GM18507 (cell line): ENCODE measurements at places on chromosomes 12 and 14.
A peak's percentile ranks its signal among the peaks of the same experiment; 100 is the strongest.

- DNase-seq = no peak
Measured at GRCh38 chr14:92247341-92247740, 75.6 kb upstream of the SLC24A4 start.

DNA sequence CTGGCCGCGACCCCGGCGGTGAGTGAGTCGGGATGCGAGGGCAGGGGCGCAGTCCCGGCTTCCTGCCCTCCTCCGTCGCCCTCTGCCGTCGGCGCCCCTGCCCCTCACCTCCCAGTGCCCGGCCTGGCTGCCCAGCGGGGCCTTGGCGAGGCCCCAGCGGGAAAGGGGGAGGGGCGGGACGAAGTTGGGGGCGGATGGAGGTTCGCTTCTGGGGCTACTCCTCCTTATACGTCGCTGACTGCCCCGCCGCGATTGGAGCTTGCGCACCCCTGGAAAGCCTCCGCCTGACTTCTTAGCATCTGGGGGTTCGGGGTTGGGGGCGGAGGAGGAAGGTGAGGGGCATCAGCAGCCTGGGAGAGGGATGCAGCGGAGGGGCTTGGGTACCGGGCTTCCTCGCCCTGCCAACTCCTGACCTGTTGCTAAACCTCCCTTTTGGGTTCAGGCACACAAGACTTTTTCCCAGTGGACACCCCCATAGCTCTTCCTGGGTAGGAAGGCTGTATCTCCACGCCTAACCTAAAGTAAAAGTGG is 406 bp downstream of the TMEM263 start:
- DNase-seq = peak; percentile 28

DNA sequence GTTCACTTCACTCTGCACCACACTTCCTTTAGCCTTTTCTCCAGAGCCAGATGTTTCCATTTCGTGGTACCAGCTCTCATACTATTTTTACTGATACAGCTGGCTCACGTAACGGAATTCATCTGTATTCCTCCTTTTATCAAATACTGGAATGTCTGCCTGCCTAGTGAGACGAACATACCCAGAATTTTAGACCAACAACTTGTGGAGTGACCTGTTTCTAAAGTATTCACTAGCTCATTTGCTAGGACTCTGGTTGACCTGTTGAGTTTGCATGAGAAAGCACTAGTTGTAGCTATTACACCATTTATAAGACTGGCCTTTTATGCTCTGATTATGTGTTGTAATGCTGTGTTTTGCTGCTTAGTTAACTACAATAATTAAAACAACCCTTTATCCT is 22.6 kb downstream of the KCNA5 start:
- no peak for DNase-seq

GRCh38 chr14:32601906-32602305 is 272.8 kb downstream of the AKAP6 start:
- no peak for DNase-seq

DNA sequence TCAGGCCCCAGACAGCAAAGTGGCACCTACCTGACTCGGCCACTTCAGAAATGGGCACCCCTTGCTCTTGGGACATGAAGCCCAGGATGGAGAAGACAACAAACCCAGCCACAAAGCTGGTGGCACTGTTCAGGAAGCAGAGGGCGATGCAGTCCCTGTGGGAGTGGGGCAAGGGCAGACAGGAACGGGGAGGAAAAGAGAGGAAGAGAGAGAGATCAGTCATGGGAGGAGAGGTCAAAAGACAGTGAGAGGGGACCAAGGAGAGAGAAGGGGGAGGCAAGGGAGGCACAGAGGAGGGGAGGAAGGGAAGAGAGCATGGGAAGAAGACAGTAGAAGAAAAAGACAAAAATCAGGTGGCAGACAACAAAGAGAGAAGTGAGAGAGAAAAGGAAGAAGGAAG is 16.6 kb downstream of the SLC6A12 start:
- DNase-seq = no peak

- DNase-seq = no peak
Measured at GRCh38 chr12:115988212-115988611, 289.3 kb downstream of the MED13L start.

- no peak for DNase-seq
Measured at GRCh38 chr12:104577581-104577981, 120.8 kb downstream of the CHST11 start.

DNA sequence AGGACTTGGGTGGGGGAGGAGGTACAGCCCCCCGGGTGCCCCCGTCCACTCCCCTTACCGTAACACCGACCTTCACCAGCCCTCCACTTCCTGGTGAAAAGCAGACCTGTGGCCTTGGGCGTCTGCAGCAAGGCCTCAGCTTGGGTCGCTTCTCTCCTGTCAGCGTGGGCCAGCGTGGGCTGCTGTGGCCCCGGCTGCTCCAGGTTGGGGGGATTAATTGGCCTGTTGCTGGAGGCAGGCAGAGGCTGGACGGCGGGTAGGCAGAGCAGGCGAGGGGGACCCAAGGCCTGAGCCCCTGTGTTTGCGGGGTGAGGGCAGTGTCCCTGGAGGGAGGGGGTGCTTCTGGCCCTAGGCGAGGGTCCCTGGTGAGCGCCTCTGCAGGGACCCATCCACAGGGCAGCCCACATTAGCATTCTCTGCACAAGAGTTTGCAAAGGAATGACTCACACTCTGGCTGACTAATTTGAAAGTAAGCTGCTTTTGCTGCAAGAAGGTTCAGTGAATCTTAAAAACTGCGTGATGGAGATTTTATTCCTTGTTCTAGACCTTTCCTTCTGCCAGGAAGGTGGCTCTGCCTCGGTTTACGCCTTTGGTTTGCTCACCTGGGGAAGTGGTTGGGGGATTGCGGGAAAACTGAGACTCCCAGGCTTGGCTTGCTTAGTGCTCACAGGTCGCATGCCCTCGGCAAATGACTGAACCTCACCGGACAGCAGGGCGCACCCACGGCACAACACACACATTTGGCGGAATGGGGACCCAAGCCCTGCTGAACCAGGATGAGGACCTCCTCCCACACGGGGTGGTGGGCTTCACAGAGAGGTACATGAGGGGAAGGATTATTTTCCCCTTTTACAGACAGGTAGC is 37.9 kb upstream of the DLK1 start:
- no peak for DNase-seq

GRCh38 chr14:71713016-71713415 is 219.2 kb upstream of the RGS6 start:
- no peak for DNase-seq

DNA sequence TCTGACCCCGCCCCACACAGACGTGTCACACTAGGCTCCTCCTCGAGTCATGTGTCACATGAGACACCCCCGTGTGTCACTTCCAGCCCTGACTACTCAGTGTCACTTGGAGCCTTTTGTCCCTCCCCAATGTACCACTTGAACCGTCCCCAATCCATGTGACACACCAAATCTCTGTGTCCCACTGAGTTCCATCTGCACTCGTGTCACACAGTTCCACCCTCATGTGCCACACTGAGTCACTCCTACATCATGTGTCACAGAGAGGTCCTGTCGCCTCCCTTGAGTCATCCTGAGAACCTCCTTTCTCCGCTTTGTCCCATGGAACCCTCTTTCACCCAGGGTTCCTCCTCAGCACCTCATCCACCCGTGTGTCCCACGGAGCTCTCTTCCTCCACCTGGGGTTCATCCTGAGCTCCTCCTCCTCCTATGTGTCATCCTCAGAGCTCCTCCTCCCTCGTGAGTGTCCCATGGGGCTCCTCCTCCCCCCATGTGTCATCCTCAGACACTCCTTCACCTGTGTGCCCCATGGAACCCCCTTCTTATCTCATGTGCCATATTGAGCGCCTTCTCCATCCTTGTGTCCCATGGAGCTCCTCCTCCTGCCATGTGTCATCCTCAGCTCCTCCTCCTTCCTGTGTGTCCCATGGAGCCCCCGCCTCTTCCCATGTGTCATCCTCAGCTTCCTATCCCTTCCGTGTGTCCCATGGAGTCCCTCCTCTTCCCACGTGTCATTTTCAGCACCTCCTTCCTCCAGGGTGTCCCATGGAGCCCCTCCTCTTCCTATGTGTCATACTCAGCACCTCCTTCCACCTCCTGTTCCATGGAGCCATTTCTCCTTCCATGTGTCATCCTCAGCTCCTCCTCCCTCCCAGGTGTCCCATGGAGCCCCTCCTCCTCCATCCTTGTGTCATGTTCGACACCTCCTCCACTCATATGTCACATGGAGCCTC is 32.0 kb downstream of the RTL1 start:
- no peak for DNase-seq

- DNase-seq = no peak
Measured at GRCh38 chr14:81366214-81366613, 33.9 kb downstream of the STON2 start.

DNA sequence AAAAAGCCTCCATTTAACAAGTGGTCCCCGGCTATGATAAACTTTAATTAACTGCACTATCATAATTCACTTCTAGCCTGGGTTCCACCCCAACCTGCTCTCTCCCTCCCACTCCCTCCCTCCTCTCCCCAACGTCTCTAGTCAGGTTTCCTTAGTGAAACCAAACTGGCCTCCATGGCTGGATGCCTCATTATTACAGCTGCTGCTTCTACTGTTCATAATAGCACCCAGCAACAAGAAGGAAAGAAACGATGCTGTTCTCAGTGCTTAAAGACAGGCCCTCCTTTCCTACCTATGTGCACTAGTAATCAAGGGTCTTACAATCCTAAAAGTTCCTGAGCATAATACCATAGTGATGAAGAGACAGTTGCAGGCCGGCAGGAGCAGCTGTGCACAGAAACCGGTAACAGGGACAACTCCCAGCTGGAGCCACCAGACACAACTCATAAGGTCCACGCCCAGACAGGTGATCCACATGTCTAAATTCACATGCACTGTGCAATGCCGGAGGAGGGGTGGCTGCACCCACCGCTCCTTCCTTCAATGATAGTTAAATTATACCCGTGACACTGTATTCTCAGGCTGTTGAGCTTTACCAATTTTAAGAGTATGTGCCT is 6.2 kb downstream of the IRF2BPL start:
- DNase-seq = no peak

- DNase-seq = no peak
Measured at GRCh38 chr12:108371801-108372344, 32.8 kb upstream of the CMKLR1 start.

DNA sequence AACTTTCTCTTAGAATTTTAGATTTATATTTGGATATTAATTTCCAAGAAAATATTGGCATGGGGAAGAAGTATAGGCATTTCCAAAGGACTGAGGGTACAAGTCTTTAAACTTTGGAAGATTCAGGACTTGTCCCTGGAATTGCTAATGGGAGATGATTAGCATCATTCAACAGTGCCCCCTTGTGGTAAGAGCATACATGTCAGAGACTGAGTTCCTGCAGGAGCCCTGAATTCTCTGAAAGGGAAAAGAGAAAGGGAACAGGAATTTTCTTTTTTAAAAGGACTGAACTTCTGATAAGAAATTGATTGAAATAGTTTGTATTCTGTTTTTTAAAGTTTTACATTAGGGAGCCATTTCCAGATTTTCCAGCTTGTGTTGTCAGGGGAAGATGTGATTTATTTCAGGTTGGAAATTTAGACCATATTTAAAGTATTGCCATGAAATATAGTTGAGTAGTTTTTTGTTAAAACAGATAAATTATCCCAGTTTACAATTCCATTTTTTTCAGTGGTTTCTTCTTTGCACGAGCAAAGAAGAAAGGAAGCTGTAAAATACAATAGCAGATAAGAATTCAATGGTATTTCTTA is 44.0 kb upstream of the REP15 start:
- DNase-seq = peak; percentile 18

GRCh38 chr12:100075598-100075997 is 67.1 kb downstream of the BLTP3B start:
- no peak for DNase-seq

- no peak for DNase-seq
Measured at GRCh38 chr14:58805057-58805456, 167.3 kb downstream of the DACT1 start.

- DNase-seq = no peak
Measured at GRCh38 chr14:104373055-104373854, 206.3 kb upstream of the C14orf180 start.

DNA sequence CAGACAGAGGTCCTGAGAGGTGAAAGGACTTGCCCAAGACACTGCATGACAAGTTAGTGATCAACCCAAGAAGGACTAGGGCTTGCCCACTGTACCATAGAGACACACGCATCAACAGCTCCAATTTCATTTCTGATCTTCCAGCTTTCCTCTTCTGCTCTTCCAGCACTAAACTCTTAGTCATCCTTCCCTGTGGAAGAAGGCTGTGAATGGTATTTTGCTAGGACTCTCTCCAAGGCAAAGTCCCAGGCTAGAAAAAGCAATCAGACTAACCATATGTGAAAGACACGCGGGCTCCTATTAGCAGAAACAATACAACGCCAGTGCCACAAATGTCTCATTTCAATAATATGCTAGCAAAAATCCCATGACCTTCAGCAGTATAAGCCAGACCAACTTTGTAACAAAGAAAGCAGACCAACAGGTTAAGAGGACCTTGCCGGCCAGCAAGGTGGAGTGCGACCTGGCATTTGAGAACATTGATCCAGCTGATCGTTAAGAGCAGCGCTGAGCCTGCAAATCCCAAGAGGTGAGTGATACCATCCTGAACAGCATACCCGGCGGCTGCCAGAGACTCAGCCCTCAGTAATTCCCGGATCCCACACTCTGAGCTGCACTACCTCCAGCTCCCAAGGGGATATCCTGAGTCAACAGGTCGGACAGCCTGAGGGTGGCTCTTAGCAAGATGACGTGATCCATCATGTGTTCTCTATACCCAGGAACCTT is 132.5 kb downstream of the FOXN3 start:
- DNase-seq = no peak

DNA sequence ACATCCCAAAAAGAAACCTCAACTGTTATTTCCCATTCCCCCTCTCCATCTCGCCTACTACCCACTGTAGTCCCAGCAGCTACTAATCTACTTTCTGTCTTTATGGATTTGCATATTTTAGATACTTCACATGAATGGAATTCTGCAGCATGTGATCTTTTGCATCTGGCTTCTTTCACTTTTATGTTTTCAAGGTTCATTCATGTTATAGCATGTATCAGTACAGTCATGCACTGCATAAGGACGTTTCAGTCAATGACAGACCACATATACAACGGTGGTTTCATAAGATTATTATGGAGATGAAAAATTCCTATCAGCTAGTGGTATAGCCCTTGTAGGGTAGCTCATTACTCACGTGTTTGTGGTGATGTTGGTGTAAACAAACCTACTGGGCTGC is 24.5 kb downstream of the PCNX4 start:
- DNase-seq = no peak

DNA sequence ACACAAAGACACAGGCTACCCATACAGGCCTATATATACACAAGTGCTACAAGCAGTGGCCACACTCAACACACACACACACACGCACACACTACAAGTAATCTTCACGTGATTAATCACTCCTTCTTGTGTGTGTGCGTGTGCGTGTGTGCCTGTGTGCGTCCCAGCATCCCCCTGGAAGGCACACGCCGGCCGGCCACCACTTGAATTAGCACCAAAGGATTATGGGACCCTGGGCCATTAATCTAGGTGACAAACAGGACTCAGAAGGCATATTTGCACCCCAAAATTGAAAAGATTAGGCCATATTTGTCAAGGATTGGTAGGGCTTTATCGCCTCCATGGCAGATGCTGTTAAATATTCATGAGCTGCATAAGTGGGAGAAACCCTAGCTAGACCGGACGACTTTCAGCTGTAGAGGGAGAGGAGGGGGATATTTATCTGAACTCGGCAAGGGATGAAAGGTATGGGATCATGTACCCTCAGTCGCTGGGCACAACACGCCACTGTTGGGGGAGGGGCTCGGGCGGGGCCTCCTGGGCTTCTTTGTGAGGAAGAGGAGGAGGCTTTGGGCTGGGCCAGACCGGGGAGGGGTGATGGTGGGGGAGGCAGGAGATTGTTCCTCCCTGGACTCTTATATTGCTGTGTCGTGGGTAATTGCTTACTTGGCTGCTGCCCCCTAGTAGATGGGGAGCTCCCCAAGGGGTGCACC is 89.6 kb upstream of the LHX5 start:
- no peak for DNase-seq
